Stimulated activated CD4-positive, alpha-beta T cell treated with anti-CD3 and anti-CD28 coated beads, Interleukin-1b, Interleukin-23, amount 100 ng/mL, for 48 hours (primary cell): ENCODE measurements at places on chromosomes 3 and 15.

DNA sequence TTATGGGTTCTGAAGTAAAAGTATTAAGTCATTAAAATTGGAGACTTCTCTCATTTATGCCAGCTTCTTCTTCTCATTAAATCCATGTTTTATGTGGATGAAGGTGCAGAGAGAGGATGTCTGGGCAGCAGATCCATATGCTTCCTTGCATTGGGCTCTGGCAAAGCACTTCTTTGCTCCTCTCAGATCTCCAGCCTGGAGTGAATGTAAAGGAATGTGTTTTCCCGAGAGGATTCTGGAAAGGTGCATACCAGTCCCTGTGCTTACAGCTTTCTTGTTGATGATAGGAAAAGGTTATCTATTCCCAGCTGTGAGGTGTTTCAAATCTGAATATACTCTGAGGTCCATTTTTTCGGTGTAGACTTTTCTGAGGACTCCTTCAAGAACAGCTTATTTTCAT is 79.9 kb upstream of the PEX5L start:
- DNase-seq = no peak

GRCh38 chr3:45890405-45890804 is 4.1 kb downstream of the CCR9 start:
- no peak for DNase-seq

DNA sequence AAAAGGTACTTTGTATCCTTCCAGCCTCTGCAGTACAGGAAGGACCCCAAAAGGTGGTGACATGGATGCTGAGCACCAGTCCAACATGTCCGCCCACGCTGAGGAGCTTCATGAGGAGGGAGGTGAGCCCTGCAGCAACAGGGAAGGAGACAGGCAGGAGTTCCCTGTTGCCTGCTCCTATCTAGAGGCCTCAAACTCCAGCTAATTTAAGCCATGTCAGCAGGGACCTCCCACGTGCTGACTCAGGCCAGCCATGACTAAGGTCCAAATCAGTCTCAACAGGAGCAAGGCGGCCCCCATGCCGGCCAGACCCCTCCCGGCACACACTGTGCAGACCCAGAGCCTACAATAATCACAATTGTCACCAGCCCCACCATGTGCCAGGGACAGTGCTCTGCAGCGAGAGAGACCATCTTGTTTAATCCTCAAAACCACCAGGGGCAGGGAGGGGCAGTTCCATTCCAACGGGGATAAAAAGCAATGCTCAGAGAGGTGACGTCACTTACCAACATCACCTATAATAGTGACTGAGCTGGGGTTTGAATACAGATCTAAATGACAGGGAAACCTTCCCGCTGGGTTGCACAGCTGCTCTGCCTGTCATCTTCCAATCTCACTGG is 54.5 kb upstream of the GATA2 start:
- DNase-seq = no peak

DNA sequence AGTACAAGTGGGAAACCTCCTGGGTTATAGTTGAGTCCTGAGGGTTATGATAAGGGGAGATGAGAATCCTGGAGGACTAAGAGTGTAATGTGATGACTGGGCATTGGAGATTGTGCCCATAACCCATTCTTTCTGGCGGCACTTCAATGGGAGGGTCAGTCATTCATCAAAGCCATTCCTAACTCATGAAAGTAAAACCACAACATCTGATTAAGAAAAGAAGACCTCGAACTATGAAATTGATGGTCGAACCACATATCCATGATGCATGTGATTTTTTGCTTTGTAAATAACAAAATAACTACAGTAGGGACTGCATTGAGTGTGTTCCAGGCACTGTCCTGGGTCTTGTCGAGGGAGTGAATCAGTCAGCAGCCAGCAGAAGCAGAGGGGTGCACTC is 215.1 kb downstream of the SHQ1 start:
- DNase-seq = no peak

- no peak for DNase-seq
Measured at GRCh38 chr15:29812384-29812694, 9.9 kb downstream of the TJP1 start.

DNA sequence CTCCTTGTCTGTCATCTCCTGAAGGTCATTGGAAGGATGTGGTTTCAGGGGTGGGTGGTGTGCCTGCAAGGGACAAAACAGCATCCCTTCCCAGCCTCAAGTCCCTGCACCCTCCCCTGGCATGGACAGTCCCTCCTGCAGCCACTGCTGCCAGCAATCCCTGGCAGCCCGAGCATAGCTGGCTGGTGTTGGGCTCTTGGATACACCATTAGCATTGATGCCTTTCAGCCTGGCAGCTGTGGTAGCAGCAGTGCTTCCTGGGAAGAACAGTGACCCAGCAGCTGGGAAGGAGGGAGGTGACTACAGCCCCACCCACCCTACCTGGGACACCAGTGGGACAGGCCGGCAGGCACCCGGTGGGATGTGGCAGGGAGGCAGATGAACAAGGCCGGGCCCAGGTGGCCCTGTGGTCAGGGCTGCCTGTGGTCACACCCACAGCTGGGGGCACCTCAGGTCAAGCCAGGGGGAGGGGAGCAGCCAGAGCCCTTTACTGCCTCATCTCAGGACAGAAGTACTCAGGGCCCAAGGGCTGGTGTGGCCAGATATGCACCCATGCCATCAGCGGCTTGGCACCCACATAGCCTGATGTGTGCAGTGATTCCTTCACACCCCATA is 32.9 kb upstream of the TMEM115 start:
- no peak for DNase-seq

DNA sequence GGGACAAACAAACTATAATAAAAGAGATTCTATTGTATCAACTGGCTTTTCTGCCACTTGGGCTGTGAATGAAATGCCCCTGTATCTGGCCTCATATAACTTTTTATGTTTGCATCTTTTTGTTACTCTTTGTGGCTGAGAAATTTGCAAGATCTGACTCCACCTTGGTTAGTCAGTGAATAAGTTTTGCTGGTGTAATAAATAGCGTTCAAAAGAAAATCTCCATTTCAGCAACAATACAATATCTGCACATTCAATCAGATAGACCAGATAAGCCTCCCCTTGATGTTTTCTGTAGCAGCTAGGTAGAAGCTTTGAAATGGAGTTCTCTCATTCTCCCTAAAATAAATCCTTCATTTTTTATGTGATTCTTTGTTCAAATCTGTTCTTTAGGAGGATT is 12.0 kb downstream of the TRAT1 start:
- no peak for DNase-seq
